ENCODE measurements at places on chromosomes 5 and 9.
A peak's percentile ranks its signal among the peaks of the same experiment; 100 is the strongest.

DNA sequence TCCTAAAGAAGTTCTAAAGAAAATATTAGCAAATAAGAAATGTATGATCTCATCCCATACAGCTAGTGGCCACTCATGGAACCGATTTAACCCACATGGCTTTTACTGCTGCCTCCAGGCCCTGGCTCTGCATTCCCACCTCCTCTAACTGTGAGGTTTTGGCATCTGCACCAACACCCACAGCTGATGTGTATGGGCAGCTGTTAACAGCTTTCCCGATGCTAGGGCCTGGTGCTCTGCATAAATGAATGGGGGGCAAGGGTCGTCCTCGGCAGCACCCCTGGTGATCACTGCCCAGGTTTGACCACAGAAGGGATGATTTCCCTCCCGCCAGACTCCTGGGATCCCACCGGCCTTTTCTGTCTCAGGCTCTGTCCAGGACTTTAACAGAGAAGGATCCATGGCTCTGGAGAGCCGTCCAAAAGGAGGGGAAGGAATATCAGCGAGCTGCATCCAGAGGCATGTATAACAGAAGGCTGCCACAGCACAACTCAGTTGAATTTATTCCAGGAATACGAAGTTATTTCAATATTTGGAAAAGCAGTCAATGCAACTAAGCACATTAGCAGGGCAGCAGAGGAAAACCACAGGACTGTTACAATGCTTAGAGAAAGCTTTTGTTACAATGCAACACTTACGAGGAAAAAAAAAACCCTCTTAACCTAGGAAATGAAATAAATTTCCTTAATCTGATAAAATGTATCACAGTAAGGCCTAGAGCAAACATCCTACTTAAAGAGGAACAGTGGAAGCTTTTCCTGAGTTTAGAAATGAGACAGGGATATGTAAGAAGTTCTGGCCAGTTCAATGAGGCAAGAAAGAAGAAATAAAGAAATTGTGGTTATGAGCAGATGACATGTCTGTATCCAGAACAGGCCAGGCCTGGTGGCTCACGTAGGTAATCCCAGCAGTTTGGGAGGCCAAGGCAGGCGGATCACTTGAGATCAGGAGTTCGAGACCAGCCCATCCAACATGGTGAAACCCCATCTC lies 63.1 kb downstream of the NACC2 start:
- DNase-seq: no peak

GRCh38 chr5:25006734-25007133 lies 362.0 kb upstream of the CDH10 start:
- DNase-seq: no peak

GRCh38 chr5:26894719-26895263 lies 143.6 kb downstream of the CDH9 start:
- no peak for DNase-seq

GRCh38 chr5:163339148-163339547 lies 98.2 kb upstream of the CCNG1 start:
- no peak for DNase-seq

- no peak for DNase-seq
These were observed 50.6 kb downstream of the FBXL7 start for GRCh38 chr5:15550502-15551112.

DNA sequence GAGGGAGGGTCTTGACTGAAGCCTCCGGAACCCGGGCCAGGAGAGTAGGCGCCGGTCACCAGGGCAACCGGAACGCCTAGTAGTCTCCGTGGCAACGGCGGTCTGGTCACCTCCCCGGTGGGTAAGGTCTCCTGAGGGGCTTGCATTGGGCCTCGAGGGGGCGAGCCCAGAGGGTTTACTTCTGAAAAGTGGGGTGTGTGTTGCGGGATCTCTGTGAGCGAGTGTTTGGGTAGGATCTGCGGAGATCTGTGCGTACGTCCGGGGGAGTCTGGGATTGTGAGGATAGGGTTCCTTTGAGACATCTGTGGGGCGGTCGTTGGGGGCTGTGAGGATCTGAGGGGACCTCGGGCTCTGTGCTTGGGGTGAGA lies at the start of gene FAM221B:
TSS of gene FAM221B (minus strand) at position 17 of the 368 bp plus-strand sequence. CDS start 2,571 bp downstream, outside the sequence.
- no peak for DNase-seq

GRCh38 chr9:79661279-79661678 lies 89.5 kb downstream of the TLE4 start:
- no peak for DNase-seq

DNA sequence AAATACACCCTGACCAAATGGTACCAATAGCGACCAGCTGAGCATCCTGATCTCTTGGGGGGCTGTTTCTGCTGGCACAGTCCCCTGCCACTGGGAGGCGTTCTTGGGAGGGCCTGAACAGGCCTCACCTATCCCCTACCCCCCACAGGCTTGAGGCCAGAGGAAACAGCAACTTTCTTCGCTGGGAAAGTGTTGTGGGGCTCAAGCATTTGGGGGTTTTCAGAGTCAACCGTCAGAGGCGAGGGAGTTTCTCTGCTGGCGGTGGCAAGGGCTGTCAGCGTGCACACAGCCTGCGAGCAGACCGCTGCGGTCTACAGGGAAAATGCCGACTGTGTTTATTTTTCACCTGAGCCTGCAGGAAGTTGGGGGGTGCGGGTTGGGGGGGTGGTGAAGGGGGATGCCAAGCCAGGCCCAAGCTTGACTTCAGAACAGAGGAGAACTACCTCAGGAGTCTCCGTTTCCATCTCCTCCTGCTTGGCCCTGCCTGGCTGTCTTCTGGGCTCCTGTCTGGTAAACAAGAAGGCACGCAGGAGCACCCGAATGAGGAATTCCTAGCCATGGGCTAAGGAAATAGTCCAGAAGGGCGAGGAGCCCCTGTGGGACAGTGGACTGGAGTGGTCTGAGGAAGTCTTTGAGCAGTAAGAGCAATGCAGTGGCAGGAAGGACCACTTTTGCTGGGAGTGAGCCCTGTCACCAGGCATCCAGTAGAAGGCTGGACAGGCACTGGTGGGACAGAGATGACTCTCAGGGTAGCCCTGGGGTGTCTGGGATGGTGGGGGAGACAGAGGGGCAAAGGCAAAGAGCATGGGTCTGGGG lies 18.1 kb downstream of the TCF7 start:
- DNase-seq: peak; percentile 74

- no peak for DNase-seq
These were observed 37.6 kb upstream of the HNRNPA0 start for GRCh38 chr5:137791799-137792198.

DNA sequence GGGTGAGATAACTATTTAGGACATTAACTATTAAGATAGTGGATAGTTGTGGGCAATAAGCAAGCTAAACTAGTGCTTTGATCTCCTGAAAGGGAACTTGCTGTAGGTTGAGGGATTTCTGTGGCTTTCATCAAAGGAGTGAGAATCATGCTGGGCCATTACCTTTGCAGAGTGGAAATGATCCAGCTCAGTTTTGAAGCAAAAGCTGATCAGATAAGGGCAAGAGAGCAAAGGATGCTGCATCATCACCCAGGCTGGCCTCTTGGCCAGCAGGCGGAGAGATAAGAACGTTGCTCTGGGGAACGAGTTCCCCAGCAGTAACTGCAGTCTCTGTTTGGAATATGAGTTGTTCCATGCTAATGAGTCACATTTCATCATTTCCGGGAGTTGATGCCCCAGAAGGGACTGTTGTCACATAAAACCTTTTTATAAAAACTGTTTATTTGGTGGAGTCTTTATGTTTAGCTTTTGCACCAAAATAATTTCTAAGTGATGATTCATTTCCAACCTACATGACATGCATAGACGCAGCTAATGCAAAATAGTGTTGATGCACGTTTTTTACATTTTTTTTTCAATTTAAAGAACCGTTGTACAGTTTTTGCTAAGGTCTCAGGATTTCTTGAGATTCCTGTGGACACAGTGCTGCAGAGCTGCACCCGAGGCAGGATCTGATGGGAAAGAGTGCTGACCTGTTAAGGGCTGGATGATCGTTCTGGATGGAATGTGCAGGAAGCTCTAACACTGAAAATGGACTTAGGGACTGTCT lies 99.3 kb downstream of the ACTBL2 start:
- DNase-seq: no peak

DNA sequence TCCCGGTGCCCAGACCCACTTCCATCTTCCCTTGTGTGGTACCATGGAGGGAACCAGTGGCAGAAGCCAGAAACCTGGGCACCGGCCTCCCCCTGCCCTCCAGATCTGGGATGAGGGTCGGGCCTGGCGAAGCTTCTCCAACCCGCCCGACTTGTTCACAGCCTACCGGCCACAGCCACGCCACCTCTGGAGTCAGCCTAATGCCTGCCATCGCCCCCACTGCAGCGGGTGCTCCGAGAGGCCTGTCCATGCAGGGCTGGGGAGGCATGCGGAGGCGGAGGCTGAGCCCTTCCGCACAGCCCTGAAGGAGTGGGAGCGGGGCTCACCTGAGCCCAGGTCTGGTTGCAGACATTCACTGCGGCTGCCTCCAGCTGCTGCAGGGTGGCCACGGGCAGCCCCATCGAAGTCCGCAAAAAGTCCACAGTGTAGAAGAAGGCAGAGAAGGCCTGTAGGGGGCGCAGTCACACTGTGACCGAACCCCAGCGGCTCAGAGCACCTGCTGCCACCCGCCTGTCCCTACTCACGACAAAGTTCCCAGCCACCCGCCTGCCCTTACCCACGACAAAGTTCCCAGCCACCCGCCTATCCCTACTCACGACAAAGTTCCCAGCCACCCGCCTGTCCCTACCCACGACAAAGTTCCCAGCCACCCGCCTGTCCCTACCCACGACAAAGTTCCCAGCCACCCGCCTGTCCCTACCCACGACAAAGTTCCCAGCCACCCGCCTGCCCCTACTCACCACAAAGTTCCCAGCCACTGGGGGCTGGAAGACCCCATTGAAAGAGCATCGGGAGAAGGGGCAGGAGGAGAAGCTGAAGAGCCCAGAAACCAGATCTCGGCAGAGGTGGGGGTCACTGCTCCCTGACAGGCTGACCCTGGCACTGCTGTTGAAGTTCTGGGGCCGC lies 3.8 kb upstream of the NPDC1 start:
- DNase-seq: no peak

- DNase-seq: no peak
These were observed 85.6 kb downstream of the SLC28A3 start for GRCh38 chr9:84254972-84255371.

DNA sequence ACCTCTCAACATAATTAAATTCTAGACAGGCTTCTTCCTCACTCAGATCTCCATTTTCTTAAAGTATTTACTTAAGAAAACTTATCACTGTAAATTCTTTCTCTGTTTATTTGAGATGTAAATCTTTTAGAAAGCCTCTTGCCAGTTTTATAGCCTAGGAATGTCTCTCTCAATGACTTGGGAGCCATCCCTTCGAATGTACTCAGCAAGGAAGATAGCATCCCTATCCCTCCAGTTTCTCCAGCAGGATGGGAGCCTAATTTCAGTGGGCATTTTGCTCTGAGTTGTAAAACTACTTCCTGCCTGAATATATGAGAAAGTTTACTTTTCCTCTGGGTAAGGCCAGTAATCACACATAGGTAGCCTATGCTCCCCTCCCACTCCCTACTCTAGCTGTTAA lies 558.5 kb upstream of the ARRDC3 start:
- no peak for DNase-seq

DNA sequence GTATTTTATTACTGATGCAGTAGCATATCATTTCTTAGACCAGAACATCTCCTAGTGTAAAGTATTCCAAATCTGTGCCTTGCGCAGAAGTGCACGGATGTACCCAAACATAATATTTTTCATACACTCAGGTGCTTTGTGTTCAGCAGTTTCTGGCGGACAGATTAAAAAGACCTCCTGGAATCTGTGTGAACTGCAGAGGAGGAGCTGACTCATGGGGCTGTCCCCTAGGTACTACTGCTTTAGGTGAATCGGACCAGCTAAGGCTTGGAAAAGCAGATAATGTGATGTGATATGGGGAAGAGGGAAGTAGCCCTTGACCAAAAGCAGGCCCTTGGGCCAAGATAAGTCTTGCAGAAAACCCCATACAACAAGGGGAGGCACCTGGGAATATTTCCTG lies 310.1 kb downstream of the PLK2 start:
- DNase-seq: no peak

DNA sequence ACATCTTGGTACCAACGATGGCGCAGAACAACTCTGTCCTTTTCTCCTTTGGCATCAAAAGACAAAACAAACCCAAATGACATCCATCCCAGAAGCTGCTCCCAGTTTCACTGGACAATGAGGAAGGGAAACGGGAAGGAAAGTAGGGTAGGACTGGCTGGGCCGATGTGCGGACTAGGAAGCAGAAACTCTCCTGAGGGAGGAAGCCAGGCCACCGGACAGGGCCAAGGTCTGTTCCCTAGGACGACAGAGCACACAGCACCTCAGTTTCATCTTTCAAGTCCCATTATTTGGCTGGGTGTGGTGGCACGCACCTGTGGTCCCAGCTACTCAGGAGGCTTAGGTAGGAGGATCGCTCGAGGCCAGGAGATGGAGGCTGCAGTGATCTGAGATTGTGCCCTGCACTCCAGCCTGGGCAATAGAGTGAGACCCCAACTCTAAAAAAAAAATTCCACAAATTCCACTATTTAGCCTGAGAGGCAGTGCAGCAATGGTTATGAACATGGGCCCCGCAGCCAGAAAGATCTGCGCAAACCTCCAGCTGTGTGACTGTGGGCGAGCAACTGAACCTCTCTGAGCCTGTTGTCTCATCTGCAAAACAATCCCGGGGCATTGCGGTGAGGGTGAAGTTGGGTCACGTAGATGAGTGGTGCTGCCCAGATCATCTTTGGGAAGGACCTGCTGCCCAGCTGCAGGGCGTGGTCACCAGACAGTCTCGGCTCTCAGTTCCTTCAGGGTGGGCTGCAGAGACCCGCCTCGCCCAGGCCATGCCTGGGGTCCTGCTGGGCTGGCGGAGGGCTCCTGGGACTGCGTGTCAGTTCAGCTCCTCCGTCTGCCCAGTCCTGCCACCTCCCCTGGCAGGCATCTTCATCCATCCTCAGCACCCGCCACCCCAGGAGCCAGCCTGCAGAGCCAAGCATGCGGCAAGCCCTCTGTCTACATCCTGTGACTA lies 101.2 kb upstream of the RAPGEF1 start:
- no peak for DNase-seq

GRCh38 chr5:55699041-55699688 lies 13.0 kb downstream of the SLC38A9 start:
- no peak for DNase-seq

- no peak for DNase-seq
These were observed 134.5 kb downstream of the TRIO start for GRCh38 chr5:14277385-14278320.

DNA sequence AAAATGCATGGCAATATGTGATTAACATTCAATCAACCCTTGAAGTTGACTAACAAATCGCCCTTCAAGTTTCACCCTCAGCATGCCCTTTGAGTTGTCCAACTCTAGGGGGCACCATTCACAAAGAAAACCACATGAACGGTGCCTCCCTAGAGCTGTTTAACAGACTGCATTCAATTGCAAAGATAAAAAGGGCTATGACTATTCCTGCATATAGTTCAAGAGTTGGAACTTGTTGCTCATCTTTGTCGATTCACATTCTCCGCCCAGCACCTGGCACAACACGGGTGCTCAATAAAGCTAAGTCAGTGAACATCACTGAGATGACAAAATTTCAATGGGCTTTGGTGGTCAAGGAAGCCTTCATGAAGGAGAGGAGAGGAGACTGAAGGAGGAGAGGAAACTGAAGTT lies 69.6 kb upstream of the SLC30A5 start:
- DNase-seq: no peak

- DNase-seq: no peak
These were observed 166.7 kb downstream of the TTLL11 start for GRCh38 chr9:121926351-121926801.

- DNase-seq: no peak
These were observed 7.8 kb downstream of the SLC9A3 start for GRCh38 chr5:516338-516925.

GRCh38 chr5:74275171-74275992 lies 365.1 kb downstream of the ENC1 start:
- no peak for DNase-seq

- DNase-seq: no peak
These were observed 1.8 kb upstream of the JADE2 start for GRCh38 chr5:134523543-134524271.

- DNase-seq: no peak
These were observed 8.0 kb downstream of the B4GALT1 start for GRCh38 chr9:33158843-33159776.
